ENCODE measurements at places on chromosomes 3 and 15.

GRCh38 chr3:114362815-114363214 lies 69.0 kb downstream of the TIGIT start:
- DNase-seq, result no peak

- DNase-seq, result no peak
Measured at GRCh38 chr3:20406611-20407011, 220.6 kb upstream of the SGO1 start.

DNA sequence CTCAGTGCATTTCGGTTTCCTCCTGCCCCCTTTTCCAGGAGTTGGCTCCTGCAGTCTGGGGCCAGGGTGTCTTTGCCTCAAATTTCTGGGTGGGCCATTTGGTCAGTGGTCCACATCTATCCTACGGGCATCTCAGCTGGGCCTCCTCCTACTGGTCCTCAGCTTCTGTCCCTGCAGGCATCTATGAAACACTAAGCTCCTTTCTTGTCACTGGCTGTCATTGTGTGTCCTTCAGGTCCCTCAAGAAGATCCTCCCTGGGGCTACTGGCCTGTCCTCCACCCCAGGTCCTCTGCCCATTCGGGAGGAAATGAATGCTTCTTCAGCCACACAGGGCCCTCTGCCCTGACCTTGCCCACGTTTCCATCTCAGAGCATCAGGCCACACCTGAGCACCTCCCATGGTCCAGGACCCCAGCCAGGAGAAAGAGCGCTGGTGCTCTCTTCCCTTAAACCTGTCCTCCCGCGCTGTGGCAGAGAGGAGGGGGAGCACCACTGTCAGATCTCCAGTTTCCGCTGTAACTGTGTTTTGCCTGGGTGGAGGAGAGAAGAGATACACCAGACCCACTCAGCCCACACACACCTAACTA lies 1.8 kb downstream of the PRR23E start:
- no peak for DNase-seq

GRCh38 chr3:113268311-113268710 lies 57.0 kb downstream of the BOC start:
- DNase-seq, result no peak

- DNase-seq, result no peak
Measured at GRCh38 chr3:190345878-190346277, 23.6 kb upstream of the CLDN1 start.

GRCh38 chr3:58025406-58025805 lies 17.2 kb downstream of the FLNB start:
- DNase-seq, result no peak

GRCh38 chr3:191358929-191359328 lies 28.6 kb upstream of the UTS2B start:
- no peak for DNase-seq

GRCh38 chr3:43076857-43077256 lies 29.0 kb downstream of the POMGNT2 start:
- DNase-seq, result no peak

DNA sequence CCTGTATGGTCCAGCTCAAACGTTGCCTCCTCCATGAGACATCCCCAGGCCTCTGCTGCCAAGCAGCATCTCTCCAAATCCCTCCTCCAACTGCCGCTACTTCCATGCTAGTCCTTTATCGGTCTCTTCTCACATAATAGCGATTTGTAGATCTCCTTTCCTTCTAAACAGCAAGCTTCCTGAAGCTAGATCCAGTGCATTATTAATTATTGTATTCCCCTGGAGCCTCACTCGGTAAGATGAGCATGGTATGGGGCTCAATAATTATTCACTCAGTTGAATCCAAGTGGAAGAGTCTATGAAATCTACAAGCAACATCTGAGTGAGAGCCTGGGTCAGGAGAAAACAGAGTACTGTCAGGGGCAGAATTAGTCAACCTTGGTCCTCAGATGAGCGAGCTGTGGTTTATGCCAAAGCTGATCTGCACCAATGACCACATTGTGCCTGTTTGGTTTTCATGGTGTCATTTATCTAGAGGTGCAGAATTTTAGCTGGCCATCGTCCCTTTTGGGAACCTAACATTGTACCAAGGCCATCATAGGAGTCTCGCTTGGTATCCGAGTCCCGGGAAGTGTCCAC lies 93.8 kb upstream of the UBE2E1 start:
- no peak for DNase-seq

DNA sequence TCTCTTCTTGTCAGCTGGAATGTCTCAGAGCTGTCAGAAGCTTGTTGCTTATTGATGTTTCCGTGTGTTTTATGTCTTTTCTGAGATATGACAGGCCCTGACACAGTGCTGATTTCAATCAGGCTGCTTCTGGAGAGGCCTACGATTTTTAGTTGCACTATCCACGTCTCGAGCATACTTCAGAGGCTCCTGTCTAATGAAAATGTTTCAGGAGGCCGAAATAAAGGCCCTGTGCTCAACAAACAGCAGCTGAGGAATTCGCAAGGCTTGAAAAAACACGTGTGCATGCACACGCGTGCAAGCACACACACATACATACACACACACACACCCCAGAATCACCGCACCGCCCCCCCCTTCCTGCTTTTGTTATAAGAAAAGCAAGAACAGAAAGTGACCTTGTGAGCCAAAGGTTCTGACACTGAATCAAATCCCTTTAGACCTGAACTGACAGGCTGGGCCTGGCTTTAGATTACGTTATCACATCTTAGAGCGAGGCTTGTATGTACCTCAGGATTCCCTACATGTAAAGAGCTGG lies 296.6 kb downstream of the NR2F2 start:
- DNase-seq, result no peak

DNA sequence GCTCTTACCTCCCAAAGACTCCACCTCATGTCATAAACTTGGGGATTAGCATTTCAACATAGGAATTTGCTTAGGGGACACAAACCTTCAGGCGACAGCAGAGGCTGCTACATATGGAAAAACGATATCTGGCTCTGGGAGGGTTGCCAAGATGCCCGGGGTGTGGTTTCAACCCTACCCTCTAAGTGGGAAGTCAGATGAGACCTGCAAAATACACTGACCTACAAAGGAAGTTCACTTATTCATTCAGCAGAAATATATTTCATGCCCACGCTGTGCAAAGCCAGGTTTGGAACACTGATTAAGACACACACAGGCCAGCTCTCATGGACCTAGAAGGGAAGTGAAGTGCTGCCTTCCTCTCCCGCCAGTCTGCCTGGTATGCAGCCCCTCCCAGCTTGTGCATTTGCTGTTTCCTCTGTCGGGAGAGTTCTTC lies 239.3 kb downstream of the FEZF2 start:
- DNase-seq, result no peak

DNA sequence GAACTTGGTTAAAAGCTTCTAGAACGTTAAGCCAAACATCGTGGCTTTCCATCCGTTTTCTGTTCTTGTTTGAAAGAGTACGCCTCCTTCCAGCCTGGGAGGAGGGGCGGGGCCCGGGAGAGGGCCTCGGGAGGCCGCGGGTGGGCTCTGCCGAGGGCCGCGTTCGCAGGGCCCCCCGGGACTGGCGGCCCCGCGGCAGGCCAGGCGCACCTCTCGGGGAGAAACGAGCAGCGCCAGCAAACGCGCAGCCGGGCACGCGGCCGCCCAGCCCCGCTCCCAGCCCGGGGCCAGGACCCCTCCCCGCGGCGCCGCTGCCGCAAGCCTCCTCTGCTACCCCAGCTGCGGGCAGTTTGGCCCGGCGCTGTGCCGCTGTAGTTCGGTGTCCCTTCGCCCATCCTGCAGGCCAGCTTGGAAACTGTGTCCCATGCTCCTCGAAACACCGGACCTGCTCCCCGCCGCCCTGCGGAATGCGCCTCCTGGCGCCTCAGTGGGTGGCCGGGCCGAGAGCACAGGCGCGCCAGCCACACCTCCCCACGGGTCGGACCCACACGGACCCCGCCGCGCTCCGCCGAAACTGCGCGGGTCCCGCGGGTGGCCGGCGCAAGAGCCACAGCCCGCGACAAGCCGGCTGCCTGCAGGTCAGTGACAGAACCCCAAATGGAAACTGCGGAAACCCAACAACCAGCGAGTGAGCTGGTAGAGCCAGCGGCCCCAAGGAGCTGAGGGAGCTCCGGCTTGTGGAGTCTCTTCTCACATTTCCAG lies 2.3 kb downstream of the OCA2 start:
- DNase-seq, result no peak

Measured in CD4-positive, alpha-beta T cell (primary cell).